ENCODE measurements at places on chromosomes 6 and 20.

DNA sequence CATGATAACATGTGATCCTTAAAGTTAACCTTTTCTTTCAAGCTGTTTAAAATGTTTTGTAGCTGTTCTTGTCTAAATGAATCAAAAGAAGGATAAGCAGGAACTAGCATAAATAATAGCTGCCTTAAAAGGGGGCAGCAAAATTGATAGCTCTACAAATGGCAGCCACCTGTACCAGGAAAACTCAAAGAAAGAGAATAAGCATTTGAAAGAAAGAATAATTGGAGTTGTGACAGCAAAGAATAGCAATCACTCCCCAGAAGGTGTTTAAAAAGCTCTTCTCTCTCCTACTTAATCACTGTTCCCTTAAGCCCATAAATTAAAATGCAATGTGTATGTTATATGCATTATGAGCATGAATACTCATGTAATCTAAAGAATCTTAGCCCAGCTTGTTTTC, 114.6 kb downstream of the SIM1 start:
- no peak for DNase-seq

- no peak for DNase-seq
Observed at GRCh38 chr6:121608270-121608669, 172.8 kb downstream of the GJA1 start.

- DNase-seq = no peak
Observed at GRCh38 chr6:159985296-159985945, 16.5 kb downstream of the IGF2R start.

- DNase-seq = no peak
Observed at GRCh38 chr6:145842693-145843546, 28.3 kb upstream of the FBXO30 start.

DNA sequence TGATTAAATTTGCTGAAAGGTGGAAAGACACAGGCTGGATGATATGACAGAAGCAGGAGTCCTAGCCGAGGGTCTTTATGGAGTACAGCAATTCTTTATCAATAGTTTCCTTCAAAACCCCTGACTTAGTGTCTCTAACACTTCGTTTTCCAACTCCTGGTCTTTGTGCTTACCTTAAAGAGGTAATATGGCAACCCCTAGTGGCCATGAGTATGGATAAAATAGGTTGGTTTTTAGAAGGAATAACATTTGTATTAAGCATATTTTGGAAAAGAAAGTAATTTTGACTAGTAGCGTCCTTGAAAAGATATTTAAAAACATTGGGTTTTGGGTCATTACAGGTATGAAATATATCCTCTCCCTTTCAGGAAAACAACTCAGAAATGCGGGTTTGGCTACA, 51.9 kb downstream of the VGLL2 start:
- no peak for DNase-seq

- DNase-seq = no peak
Observed at GRCh38 chr6:27601668-27602254, 128.9 kb upstream of the ZNF184 start.

- no peak for DNase-seq
Observed at GRCh38 chr6:10901770-10902169, 14.9 kb downstream of the SYCP2L start.

DNA sequence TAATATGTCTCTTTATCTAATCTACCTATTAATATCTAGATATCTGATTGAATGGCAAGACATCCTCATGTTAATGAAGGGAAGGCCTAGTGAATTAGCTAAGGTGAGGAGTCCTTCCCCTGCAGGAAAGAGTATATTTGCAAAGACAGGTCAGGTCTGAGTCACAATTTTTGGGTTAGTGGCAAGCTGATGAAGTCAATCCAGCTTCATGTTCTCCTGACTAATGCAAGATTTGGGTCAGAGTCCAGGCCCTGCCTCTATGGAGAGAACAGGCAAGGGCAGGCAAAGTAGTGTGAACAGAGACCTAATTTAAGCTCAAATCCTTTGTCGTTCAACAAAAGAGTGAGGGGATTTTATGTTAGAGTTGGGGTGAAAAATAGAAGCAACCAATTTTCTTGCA, 496.7 kb downstream of the BMP2 start:
- DNase-seq = no peak

- DNase-seq = no peak
Observed at GRCh38 chr20:32621891-32622584, 36.9 kb upstream of the NOL4L start.

DNA sequence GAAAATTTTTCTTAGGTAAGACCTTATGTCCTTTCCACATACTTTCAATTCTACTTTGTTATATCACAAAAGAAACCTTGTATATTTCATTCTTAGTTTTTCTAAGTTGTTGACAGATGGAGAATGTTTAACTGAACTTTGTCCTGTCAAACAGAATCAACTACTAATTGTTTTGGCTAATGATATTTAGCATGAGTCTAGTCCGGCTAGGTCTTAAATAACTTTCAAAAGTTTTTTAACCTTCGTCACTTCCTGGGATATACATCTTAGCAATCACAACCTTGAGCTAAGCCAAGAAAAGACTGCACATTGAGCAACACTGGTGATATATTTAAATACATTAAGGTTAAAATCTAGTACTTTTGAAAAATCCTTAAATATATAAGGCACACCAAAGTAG, 62.9 kb upstream of the RUNX2 start:
- DNase-seq = no peak
